CD8-positive, alpha-beta T cell (primary cell): ENCODE measurements at places on chromosomes 3 and 15. TPM values are rescaled to one million over a fixed set of nuclear protein-coding genes. Genes with fewer than 3 reads are reported as not detected.

CADM2 gene
- 0.33 TPM for total RNA-seq

LSMEM2 gene
- not detected for total RNA-seq

GRCh38 chr3:154242766-154243165 is 81.5 kb downstream of the DHX36 start:
- no peak for DNase-seq

DNA sequence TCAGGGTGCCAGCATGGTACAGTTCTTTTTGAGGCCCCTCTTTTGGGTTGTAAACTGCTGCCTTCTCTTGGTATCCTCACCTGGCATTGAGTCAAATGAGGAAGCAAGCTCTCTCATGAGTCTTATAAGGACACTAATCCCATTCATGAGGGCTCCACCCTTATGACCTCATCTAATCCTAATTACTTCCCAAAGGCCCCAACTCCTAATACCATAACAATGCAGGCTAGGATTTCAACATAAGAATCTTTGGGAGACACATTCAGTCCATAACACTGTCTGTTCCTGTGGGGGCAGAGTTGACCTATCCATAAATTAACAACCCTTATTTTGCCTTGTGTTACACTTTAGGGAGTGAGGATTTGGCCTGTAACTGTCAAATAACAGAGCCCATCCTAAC is 278.3 kb downstream of the LRTM1 start:
- DNase-seq: no peak

DNA sequence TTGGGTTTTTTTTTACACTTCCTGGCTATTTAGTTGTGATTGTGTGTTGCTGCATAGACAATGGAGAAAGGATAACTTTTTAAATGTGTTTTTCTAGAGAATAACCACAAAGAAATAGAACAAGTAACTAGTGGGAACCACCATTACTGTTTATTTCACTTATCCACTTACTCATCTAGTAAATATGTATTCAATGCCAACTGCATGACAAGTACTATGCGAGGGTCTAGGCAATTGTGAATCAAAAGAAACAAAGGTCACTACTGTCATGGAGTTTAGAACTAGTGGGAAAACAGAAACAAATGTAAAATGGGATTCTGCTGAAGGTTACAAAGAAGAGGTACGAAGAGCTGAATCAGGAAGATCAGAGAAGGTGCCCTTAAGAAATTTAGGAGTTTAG is 600.9 kb upstream of the ROBO2 start:
- DNase-seq: no peak

DNA sequence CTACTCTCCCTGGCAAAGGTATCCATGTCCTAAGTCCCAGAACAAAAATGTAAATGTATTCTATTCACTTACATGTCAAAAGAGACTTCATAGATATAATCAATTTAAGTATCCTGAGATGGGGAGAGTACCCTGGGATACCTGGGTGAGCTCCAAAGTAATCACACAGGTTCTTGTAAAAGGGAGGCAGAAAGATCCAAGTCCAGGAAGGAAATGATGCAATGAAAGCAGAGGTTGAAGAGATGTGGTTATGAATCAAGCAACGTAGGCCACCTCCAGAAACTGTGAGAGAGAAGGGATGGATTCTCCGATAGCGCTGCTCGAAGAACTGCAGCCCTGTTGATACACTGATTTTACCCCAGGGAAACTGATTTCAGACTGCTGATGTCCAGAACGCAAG is 93.9 kb upstream of the VGLL3 start:
- DNase-seq: no peak

- DNase-seq: no peak
Observed at GRCh38 chr3:154119951-154120350, 1.2 kb upstream of the ARHGEF26 start.

ANKDD1A gene
- 3.6 TPM for total RNA-seq
